Activated CD8-positive, alpha-beta memory T cell treated with anti-CD3 and anti-CD28 coated beads for 24 hours (primary cell): ENCODE measurements at places on chromosomes 11 and 22.

DNA sequence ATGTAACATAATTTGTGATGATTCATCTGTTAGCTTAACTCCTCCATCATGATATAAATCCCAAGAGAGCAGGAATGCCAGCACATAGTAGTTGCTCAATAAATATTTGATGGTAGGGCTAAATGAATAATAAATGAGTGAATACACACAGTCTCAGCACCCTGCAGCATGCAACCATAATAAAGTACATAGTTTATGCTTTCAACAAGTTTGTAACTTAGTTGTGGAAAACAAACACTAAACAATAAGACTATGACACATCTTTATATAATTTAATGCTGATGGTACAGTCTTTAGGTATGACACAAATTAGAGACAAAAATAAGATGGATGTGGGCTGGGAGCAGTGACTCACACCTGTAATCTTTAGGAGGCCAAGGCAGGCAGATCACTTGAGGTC lies 3.8 kb downstream of the ALKBH8 start:
- no peak for DNase-seq

GRCh38 chr22:45590262-45590661 lies 81.4 kb upstream of the ATXN10 start:
- DNase-seq, result no peak

- DNase-seq, result peak; percentile 75
Observed at GRCh38 chr11:34214961-34215805, 109.8 kb downstream of the NAT10 start.

GRCh38 chr22:17540481-17540880 lies 22.8 kb upstream of the SLC25A18 start:
- no peak for DNase-seq

GRCh38 chr11:111448831-111449557 lies 63.2 kb downstream of the BTG4 start:
- DNase-seq, result peak; percentile 21

DNA sequence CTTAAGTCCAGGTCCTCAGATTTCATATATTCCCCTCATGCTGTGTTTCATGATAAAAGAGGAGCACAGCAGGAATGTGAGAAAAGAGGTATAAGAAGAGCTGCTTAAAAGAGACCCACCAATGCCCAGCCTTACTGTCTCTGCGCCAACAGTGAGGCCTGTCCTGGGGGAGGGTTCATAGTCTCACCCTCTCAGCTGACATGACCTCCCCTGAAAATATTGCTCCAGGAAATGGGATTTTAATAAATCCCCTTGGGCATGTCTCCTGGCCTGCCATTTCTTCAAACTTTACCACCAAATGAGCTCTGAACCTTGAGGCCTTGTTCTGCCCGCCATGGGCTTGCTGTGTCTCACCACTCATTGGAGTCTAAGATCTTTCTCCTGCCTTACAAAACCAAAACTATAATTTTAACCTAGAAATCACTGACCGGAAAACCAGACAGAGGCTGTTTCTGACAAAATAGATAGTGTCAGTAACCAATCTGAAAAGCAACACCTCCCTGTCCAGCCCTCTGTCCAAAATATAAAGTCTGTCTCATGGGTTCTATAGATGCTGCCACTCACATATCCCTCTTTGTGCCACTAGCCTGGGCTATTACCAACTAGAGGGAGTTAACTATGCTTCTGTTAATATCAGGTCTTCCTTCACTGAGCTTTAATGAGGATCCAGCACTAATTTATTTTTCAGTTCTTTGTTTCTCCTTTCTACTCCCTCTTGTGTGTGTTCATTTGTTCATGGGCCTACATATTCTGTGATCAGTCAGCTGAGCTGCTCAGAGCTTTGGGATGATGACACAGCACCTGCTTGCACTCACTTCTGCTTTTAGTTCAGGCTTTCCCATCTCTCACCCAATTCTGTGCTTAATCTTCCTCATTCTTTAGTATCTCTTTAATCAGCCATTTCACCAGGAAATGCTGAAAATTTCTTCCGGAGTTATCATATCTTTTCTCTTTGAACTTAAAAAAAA lies at the start of gene OR2AG2:
TSS of gene OR2AG2 (minus strand) at position 51 of the 968 bp plus-strand sequence. CDS start 3,019 bp downstream, outside the sequence.
- no peak for DNase-seq

DNA sequence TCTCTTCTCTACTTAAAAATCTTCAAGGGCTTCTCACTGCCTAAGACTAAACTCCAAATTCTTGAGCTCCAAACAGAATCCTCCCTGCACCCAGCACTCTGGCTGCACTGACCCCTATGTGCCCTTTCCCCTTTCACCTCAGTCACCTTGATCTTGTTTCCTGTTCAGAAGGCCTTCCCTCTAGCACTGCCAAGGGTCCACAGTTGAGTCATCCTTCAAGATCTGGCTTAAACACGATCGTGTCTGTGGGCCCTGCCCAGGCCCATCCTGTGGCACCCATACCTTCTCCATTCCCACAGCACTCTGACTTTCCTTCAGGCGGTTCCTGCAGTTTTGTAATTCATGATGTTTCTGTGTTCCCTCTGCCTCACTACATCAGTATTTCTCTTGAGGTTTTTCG lies 129.2 kb downstream of the ARL14EP start:
- DNase-seq, result no peak

DNA sequence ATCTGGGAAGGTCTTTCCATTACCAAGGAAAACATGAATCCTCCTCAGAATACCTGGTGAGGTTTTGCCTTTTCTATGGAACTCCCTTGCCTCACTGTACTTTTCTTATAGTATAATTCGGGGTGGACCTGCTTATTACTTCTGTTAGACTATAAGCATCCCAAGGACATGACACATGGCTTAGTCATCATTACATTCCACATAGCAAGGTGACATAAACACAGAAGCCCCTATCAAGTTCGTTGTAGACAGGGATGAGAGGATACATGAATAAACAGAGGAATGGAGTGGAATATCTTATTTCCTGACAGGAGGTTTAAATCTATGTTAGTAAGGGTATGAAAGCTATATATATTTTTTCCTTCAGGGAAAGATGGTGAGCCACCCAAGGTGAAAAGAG lies 532.2 kb upstream of the CCDC90B start:
- DNase-seq, result no peak

- DNase-seq, result no peak
Observed at GRCh38 chr11:61495801-61496601, 12.5 kb upstream of the LRRC10B start.

DNA sequence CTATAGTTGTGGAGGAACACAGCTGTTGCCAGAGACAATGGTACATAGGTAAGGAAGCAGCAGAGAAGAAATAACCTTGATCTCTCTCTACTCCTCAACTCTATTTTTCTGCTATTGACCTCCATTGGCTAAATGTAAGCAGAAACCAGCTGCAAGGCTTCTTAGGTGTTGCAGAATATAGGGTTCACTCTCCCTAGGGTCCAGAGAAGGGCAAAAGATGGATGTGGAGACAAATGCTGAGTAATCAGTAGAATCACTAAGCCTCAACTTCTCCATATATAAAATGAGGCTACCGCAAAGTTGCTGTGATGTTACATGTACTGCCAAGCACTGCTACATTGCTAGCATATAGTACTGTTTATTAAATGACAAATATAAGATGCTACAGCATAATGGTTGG lies 120.6 kb downstream of the PDE3B start:
- no peak for DNase-seq

DNA sequence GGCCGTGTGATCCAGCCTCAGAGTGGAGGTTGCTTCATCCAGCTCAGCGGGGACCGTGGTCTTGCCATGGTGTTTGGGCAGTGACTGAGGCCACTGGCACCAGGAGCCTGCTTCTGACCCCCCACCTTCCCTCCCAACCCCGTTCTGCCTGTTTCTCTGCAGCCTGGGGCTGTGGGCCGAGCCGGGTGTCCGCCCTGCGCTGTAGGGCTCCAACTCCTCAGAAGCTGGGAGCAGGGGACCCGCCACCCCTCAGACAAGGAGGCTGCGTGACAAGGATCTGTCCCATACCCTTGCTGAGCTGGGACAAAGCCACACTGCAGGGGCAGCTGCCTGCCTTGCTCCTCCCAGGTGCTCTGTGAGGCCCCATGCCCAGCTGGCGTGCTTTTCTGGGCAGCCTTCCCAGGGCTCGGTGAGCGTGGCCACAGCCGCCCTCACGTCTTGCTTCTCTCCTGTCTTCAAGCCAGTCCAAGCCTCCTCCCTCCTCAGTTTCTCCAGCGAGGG lies 11.7 kb upstream of the ARFGAP3 start:
- DNase-seq, result no peak

DNA sequence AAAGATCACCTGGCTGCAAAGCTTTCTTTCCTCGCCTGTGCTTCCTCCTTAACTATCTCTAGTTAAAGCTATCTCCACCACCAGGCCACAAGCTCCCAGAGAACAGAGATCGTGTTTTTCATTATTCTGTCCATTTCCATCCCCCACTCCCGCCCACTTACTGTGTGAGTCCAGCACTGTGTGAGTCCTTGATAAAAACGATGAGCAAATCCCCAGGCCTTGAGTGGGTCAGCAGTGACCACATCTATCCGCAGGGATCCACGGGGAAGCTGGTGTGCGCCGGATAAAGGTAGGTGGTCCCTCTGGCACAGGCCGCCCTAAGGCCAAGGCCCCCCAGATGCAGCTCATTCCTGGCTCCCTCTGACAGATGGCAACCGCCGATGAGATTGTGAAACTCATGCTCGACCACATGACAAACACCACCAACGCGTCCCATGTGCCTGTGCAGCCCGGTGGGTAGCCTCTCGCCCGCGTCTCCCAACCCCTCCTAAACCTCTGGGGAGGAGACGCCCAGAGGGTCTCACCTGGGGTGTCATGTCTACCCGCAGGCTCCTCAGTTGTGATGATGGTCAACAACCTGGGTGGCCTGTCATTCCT lies 9.3 kb downstream of the TKFC start:
- DNase-seq, result no peak

- no peak for DNase-seq
Observed at GRCh38 chr11:46360878-46361277, 13.6 kb downstream of the DGKZ start.

GRCh38 chr11:113664981-113665710 lies 41.0 kb downstream of the TMPRSS5 start:
- DNase-seq, result no peak

DNA sequence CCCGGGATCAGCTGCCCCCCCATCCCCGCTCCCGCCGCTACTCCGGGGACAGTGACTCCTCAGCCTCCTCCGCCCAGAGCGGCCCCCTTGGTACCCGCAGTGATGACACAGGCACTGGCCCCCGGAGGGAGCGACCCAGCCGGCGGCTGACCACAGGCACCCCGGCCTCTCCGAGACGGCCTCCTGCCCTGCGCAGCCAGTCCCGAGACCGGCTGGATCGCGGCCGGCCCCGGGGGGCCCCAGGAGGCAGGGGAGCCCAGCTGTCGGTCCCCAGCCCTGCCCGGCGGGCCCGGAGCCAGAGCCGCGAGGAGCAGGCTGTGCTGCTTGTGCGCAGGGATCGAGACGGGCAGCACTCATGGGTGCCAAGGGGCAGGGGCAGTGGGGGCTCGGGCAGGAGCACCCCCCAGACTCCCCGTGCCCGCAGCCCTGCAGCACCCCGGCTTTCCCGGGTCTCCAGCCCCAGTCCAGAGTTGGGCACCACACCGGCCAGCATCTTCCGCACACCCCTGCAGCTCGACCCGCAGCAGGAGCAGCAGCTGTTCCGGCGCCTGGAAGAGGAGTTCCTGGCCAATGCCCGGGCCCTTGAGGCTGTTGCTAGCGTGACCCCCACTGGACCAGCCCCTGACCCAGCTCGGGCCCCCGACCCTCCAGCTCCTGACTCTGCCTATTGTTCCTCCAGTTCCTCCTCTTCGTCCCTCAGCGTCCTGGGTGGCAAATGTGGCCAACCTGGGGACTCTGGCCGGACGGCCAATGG lies 3.9 kb downstream of the RASL10A start:
- DNase-seq, result no peak

DNA sequence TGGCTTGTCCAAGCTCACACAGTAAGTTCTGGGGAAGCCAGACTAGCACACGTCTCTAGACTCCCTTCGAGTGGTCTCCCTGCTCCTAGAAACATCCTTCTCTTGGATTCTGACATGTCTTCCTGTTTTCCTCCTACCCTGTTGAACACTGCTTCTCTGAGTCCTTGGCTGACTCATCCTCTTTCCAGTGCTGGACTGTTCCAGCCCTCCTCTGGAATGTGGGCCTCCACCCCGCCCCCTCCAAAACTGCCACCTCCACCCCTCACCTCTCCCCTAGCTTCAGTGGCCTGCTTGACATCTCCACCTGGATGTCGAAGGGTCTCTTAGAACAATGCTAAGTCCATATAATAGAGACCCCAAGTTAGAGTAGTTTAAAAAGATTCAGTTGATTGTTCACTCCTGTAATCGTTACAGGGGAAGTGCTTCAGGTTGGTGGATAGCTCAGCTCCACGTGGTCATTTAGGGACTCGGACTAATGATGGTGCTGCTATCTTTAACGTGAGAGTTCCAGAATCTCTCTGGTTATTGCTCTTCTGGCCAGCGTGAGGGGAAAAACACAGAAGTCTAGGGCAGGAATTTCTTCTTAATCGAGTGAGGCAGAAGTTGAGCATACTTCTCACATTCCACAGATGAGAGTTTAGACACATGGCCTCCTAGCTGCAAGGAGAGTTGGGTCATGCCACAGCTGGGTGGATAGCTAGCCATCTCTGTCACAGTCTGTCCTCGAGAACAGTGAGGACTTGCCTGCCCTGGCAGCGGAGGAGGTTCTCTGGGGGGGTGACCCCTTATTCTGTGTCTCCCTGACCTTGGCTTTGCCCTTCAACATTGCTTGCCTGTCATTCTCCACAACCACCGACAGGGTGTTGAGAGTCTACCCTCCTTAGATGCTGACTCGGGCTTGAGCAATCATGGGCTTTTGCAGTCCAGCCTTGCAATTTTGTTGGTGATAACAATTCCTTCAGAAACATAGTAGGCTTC lies 4.7 kb upstream of the C11orf96 start:
- DNase-seq, result no peak

DNA sequence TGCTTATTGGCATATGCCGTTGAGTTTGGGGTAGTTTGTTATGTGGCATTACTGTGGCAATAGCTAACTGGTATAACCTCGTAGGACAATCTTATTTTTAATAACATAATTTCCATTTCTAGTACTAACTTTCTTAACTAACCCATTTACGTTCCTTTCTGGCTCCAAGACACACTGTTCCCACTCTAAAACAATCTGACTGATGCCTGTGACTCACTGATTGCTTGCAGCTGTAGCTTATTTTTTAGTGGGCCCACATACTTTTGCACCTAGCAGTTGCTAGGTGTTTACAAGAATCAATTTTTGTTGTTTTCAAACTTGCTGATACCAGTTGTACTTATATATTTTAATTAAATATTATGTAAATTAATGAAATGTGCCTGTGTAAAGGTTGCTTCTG lies 52.2 kb downstream of the FAT3 start:
- DNase-seq, result no peak

GRCh38 chr22:23803001-23803819 lies 16.4 kb downstream of the SMARCB1 start:
- no peak for DNase-seq

GRCh38 chr11:115476463-115477286 lies 27.5 kb downstream of the CADM1 start:
- no peak for DNase-seq

GRCh38 chr11:118689503-118689851 lies 10.0 kb upstream of the TREH start:
- DNase-seq, result no peak
